Mammary epithelial cell (primary cell): ENCODE measurements at places on chromosomes 7 and 10.

DNA sequence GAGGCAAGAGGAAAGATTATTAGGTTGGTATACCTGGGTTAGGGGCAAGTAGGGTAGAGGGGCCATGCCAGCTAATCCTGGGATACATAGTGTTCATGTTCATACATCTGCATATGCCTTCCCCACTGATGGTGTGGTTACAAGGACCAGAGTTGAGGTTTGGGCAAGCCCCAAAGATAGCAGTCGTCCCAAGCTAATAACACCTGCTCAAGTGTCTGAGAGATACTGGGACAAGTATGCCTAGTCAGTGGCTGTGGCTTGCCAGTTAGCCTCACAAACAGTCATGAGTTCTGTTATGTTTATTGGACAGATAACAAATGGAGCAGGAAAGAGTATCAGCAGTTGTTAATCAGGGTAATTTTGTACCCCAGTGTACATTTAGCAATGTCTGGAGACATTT is 139.6 kb downstream of the ADAM22 start:
- no peak for DNase-seq

DNA sequence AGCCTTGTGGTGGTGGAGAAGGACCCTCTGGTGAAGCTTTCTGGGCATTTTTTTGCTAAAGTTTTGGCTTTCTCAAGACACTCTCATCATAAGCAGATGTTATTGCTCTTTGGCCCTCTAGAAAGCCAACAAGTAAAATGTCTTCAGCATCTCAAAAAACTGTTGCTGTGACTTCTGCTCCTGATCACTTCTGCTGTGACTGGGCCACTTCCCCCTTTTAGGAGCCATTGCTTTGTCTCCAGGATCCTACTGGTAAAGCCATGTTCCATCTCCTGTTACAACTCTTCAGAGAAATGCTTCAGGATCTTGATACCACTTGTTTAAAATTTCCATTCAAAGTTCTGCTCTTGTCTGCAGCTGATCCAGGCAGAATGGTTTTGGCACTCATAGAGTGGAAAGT is 10.9 kb downstream of the PARP12 start:
- DNase-seq, result no peak

DNA sequence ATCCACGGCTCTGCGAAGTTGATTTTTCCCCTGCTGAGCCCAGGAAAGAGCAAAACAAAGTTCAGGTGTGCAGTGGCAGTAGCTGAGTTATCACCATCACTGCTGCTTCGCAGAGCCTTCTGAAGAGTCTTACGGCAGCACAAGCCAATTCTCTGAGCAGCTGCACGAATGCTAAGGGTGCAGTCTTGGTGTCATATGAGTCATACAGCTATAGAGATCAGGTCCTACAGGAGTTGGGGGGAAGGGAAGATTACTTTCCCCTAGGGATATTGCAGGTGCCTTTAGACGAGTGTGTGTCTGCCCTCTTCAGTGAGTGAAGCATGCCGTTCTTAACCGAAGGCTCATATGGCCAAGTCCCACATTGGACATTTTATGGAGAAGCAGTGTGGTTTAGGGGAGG is 227.8 kb downstream of the CELF2 start:
- no peak for DNase-seq

- no peak for DNase-seq
Observed at GRCh38 chr7:24690251-24690650, 67.0 kb downstream of the GSDME start.

DNA sequence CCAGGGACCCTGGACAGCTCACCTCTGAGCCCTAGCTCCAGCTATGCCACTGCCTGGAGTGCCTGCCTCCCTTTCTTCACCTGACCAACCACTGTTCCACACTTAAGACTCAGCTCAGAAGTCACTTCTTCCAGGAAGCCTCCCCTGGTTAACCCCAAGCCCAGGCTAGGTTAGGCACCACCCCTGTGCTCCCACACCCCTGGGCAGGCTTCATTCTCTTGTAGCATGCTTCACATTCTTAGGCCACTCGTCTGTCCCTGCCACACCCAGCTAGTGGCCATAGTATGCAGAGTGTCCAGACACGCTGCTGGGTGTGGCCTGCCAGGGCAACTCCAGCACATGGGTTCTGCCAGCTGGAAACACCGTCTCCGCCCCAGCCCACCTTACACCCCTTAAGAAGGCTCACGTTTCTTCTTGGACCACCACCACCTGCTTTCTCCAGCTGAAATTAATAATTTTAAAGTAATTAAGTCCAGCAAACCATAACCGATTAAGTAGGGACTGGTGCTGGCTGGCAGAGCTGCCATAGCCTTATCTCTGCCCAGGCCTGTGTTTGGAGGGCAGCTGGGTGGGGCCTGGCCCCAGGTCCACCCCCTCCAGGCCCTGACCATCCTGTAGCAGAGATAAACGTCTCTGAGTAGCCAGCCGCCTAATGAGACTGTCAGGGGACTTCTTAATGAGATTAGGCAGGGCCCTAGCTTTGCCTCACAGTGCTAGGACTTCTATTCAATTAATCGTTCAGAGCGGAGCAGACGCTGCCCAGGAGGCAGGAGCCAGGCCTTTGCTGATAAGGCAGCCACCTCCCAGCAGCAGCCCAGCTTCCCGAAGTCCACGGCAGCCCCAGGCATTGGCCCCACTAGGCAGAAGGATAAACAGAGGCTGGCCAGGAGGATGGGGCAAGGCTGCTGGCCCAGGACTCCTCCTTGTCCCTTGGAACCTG is 20.5 kb downstream of the GRID1 start:
- peak; percentile 13 for DNase-seq

- no peak for DNase-seq
Observed at GRCh38 chr10:29608062-29608461, 26.7 kb downstream of the SVIL start.
